Fibroblast of the aortic adventitia (primary cell): ENCODE measurements at places on chromosomes 11 and 22.

DNA sequence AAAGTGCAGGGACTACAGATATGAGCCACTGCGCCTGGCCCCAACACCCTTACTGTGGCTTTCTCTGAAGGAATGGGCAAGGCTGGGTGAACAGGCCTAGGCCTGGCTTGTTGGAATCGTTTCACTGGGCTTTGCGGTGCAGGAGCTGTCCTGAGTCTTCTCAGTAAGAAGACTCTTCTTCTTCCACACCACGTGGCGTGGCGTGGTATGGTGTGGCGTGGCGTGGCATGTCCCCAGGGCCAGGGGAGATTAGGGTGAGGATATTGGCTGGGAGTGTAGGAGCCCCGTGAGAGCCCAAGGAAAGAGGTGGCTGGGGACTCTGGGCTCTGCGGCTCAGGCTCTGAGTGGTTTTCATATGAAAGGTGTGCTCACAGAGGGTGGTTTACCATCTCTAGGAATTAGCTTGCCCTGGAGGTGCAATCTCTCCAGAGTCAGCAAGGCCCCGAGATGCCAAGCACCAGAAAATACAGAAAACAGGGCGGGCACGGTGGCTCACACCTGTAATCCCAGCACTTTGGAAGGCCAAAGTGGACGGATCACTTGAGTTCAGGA is 70.7 kb downstream of the PARVB start:
- no peak for DNase-seq

GRCh38 chr11:126146454-126147192 is 64.8 kb downstream of the RPUSD4 start:
- DNase-seq = no peak

- no peak for DNase-seq
Observed at GRCh38 chr11:65944767-65945166, 513 bp upstream of the TSGA10IP start.

DNA sequence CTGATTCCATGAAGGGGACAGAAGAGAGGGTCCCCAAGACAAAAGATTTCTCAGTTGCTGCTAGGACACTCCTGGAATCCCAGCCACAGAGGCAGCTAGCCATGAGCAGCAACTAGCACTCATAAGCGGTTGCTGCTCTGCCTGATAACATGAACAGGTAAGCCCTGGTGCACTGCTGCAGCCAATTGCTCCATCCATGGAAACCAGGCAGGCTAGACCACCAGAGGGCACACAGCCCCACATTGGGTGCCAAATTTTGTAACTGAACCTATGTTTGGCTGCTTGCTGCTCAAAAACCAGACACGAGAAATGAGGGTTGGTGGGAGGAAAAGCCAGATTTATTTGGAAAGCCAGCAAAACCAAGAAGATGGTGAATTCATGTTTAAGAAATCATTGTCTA is 21.9 kb upstream of the QSER1 start:
- DNase-seq = no peak

GRCh38 chr11:111378861-111379601 is at the start of gene POU2AF1:
POU2AF1 (minus strand) TSS chr11:111379275; CDS start chr11:111379177, 98 bp downstream.
- DNase-seq = peak; percentile 43

GRCh38 chr22:48464246-48464645 is 1363.4 kb downstream of the BRD1 start:
- no peak for DNase-seq

DNA sequence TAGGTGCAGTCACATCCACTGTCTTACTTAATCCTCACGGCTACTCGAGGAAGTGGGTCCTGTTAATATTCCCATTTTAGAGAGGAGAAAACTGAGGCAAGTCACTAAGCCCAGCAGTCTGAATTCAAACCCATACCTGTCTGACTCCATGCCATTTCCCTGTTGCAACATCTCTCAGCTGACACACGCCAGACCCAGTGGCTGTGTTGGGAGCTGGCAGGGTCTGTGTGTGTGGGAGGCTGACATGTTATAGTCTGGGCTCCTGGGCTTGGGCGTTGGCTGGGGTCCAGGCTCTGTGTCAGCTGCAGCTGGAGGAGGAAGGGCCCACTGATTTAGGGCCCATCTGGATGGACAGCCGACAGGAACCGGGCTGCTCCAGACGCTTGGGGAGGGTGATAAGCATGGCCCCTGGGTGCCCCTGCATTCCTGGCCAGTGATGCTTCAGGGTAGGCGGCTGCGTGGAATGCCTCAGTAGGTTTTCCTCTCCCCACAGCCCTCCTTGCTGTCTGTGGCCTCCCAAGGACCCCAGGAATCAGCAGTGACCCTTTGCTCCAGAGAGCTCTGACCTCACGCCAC is 562.5 kb downstream of the MN1 start:
- DNase-seq = peak; percentile 99

DNA sequence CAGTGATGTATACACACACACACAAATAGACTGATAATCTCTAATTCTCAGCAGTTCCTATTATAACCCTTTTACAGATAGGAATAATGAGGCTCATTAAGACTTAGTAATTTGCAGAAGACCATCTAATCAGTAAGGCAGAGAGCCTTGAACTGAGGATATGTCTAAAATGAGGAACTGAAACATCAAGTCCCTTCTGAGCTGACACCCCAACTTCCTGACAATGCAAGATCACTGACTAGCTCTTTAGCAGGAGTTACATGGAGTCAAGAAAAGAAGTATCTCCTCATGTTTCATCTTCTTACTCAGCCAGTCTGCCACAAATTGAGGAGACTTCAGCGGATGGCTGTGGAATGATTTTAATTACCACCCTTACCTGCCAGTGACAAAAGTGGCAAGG is 193.0 kb downstream of the MSANTD4 start:
- no peak for DNase-seq
